ENCODE measurements at places on chromosomes 16 and 17.

DNA sequence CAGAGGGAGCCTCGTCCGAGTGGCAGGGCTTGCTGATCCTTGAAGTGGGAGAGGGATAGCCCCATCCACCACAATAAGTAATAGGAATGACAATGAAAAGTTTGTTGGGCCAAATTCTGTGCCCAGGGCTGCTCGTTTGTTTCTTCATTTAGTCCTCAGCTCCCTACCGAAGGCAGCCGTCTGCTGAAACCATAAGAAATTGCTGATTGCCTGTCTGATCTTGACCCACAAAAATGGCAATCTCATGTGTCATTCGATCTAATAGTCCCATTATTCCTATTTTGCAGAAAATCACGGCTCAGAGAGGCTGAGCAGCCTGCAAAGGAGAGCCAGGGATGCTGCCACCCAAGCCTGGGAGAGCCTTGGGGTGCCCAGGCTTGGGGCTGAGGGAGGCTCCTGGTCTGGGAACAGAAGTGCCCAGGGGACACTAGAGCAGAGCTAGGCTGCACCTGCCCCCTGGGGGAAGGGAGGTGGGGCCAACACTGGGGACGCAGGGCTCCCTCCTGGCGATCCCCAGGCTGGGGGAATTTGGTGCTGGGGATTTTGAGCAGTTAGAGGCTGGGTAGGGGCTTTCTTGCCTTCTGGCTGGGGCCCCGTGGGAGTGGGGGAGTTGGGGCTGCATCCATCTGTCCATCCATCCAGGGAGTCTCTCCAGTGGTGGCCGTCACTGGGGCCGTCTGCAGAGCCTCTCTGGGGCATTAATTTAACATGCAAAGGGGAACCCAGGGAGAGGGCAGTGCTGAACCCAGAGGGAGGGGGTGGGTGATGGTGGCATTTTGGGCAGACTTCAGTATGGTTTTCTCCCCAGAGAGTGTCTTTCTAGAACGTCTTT, 53.5 kb downstream of the SOCS1 start:
- no peak for DNase-seq

GRCh38 chr16:9003322-9003721, 39.6 kb upstream of the USP7 start:
- no peak for DNase-seq

GRCh38 chr17:774313-774584, 7.8 kb downstream of the GLOD4 start:
- DNase-seq = no peak

- DNase-seq = no peak
These were observed 19.8 kb upstream of the ZFP90 start for GRCh38 chr16:68519225-68519745.

DNA sequence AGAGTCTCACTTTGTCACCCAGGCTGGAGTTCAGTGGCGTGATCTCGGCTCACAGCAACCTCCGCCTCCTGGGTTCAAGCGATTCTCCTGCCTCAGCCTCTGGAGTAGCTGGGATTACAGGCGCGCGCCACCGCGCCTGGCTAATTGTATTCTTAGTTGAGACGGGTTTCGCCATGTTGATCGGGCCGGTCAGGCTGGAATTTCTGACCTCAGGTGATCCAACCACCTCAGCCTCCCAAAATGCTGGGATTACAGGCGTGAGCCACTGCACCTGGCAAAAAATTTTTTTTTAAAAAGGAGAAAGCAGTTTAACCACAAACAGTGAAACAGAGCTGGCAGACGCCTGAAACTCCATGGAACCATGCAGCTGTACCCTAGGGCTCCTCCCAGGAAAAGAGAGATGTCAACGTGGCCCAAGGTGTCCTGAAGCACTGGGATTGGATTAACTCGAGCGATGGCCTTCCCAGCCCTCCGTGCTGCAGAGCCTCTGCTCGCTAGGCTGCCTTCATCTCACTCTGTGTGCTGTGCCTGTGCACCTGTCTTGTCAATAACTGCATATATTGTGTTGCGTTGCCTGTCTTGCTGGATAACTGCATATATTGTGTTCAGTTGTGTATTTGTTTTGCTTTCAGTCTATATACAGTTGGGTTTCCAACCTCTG, 29.6 kb upstream of the FOXK2 start:
- no peak for DNase-seq

DNA sequence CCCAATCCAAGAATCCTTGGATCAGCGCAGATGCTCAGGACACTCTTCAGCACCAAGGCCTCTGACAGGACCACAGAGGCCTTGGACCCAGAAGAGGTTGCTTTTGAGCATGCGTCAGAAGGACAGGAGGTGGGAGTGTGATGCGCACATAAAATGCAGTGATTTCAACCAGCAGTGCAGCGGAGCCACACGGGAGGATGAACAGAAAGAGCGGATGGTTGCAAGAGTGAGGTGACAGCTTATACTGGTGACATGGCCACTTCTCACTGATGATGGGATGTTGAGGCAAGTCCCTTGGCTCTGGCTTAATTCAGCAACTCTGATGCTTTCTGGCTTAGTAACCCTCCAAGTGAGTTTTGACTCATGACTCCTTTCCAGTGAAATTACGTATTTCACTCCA, 25.2 kb upstream of the ERN1 start:
- no peak for DNase-seq

- DNase-seq = no peak
These were observed 202.9 kb upstream of the IRX3 start for GRCh38 chr16:54489225-54490111.

- DNase-seq = no peak
These were observed 14.9 kb downstream of the MYO1D start for GRCh38 chr17:32861981-32862380.

GRCh38 chr17:56699186-56699894, 105.8 kb downstream of the NOG start:
- DNase-seq = no peak

DNA sequence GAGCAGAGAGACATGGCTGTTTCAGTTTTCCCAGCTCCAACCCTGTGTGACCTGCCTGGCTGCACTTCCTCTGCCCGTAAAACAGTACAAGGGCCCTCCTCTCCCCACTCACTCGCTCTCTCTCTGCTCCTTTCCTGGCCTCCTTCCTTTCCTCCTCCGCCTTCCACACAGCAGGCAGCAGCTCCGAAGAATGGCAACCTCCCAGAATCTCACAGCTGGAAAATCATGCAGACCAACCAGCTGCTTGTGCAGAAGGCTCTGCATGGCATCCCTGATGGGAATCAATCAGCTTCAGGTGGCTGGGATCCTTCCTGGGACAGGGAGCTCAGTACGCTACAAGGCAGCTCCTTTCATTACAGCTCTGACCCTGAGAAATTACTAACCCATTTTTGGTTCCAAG, 27.4 kb downstream of the TMEM132E start:
- no peak for DNase-seq

DNA sequence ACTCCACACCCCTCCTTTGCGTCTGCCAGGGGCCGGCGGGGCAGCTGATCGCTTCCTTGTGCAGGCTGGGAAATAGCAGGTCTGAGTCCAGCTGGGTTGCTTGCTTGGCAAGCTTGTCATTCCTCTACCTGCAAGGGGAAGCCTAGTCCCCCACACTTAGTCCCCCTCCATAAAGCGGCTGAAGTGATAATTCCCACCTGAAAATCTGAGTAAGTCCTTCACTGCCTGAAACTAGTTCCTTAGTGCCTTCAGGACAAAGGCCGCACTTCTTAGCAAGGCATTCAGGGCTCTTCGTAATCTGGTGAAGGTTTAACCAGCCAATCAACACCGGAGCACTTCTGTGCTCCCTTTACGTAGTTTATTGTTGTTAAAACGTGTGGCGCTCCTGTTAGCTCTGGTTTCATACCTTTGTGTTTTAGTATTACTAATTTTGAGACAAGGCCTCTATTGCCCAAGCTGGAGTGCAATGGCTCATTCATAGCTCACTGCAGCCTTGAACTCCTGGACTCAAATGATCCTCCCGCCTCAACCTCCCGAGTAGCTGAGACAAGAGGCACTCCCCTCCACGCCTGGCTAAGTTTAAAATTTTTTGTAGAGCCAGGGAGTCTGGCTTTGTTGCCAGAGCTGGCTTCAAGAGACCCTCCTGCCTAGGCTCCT, 817 bp downstream of the PSKH1 start:
- no peak for DNase-seq

DNA sequence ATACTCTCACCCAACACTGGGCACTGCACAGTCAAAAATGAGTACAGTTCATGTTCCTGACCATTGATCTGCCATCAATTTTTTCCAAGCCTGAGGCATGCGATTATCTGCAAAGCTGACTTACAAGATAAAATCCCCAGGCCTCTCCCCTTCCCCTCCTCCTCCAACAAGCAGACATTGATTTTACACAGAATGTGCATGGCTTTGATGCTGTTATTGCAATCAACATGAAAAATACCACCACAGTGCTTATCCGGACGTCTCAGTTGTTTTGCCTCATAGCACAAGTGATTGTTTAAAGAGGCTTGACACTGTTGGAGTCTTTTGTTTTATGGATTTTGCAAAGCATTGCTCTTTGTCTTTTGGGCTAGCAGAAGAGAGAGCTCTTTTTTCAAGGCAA, 163.8 kb downstream of the TOX3 start:
- no peak for DNase-seq

Data from NCI-H524 treated with DMSO at 0.1 percent for 48 hours (cell line).